ENCODE measurements at places on chromosomes 12 and 14.

DNA sequence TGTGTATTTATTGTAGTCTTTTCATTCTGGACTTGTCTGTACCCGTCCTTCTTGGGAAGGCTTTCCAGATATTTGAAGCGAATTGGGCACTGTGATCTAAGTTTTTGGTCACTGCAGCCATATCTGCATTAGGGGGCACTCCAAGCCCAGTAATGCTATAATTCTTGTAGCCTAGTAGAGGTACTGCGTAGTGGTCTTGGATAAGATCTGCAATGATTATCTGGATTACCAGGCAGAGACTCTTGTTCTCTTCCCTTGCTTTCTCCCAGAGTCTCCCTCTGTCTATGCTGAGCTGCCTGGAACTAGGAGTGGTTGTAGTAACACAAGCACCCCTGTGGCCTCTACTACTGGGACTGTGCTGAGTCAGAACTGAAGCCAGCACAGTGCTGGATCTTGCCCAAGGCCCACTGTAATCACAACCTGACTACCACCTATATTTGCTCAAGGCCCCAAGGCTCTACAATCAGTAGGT, 30.0 kb downstream of the SLC38A2 start:
- no peak for DNase-seq

- DNase-seq: no peak
Observed at GRCh38 chr14:91284146-91284790, 39.8 kb upstream of the GPR68 start.

- no peak for DNase-seq
Observed at GRCh38 chr14:51185754-51186153, 54.3 kb upstream of the TMX1 start.

- DNase-seq: no peak
Observed at GRCh38 chr14:54928216-54928615, 25.6 kb upstream of the GCH1 start.

DNA sequence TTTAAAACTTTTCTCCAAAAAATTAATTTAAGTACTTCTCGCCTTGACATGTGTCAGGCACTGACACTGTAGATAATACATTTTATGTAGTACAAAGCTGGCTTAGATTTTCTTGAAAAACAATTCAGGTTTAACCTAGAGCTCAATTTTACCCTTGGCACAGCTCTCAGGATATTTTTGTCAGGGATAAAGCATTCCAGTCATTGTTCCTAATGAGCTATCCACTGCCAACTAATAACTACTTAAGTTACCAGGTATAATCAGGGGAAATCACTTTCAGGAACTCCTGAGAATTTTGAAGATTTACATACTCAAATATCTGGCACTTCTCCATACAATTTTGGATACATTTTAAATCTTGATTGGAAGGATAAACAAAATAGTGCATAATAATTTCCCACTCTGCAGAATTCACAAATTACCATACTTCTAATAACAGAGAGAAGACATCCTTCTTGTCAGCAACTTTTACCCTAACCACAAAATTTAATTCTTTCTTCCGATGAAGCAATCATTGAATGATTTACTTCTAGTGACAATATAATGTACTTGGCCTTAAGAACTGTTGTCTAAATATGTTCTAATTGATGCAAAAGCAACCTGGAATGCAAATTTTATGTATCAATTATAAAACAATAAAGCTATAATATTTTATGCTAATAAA, 4.8 kb downstream of the RASSF9 start:
- no peak for DNase-seq

- no peak for DNase-seq
Observed at GRCh38 chr14:76911473-76911872, 85.3 kb downstream of the LRRC74A start.

- DNase-seq: peak; percentile 18
Observed at GRCh38 chr12:95805864-95806671, 15.5 kb upstream of the NTN4 start.

- no peak for DNase-seq
Observed at GRCh38 chr12:88334271-88334670, 192.2 kb downstream of the TMTC3 start.

GRCh38 chr12:121287267-121287954, 9.1 kb downstream of the CAMKK2 start:
- no peak for DNase-seq

DNA sequence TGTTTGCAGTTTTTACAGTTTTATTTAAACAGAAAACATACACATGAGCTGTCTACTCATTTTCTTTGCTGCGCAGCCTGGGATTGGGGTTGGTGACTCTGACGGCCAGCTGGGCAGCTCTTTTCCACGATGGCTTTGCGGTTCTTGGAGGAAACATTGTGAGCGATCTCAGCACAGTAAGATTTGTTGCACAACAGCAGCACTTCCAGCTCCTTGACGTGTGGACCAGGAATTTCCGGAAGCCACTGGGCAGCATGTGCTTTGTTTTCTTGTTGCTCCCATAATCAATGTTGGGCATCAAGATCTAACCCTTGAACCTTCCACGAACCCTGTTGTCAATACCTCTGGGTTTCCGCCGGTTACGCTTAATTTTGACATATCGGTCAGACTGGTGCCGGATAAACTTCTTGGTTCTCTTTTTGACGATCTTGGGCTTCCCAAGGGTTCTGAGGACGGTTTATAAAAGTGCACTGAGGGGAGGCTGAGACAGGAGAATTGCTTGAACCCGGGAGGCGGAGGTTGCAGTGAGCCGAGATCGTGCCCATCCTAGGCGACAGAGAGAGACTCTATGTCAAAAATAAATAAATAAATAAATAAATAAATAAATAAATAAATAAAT, 21.8 kb downstream of the FKBP11 start:
- DNase-seq: no peak

- no peak for DNase-seq
Observed at GRCh38 chr14:86826661-86827060, 1166.3 kb downstream of the GALC start.

DNA sequence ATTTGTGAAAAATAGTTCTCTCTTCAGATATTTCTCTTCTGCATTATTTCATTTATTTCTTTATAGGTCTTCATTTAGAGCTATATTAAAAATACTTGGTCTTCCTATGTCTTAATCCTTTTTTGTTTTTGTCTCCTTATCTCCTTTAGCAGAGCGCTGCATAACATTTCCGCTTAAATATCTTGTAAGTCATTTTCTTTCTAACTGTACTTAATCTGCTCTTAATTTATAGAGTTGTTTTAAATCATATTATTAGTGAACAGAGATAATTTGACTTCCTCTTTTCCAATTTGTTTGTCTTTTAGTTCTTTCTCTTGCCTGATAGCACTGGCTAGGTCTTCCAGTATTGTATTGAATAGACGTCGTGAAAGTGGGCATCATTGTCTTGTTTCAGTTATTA, 18.0 kb downstream of the LUM start:
- DNase-seq: no peak

Measured in Jurkat, Clone E6-1 (cell line).